ENCODE measurements at places on chromosomes 6 and 20.

GRCh38 chr6:41197234-41197633, 3.7 kb downstream of the TREML2 start:
- DNase-seq, result no peak

- DNase-seq, result no peak
These were observed 10.0 kb downstream of the TRAM2 start for GRCh38 chr6:52566853-52567279.

DNA sequence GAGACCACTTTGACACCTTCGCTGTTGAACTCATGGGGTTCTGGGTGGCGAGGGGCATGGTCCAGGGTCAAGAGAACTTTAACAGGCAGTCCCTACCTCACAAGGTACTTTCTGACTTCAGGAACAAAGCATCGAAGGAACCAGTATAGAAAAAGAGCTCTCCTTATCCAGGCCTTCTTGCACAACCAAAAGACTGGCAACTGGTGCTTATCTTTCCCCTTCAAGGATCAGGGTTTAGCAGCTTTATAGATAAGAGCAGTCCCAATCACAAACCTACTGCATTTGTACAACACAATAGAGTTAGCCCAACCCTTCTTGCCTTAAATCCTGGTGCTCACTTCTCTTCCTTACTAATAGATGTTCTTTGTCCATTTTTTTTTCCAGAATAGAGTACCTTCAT, 116.3 kb downstream of the SNX5 start:
- no peak for DNase-seq

DNA sequence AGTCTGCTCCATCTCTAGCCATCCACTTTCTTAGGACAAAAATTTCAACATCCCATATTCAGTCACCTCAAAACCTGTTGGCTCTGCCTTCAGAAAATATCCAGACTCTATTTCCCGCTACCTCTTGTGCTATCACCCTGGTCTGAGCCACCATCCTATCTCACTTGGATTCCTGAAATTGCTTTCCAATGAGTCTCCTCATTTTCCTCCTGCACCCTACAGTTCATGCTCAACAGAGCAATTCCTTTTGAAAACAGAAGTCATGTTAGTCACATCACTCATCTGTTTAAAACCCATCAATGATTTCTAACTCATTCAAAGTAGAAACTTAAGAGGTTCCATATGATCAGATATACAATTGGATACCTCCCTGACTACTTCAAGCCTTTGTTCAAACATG, 229.9 kb downstream of the ADGRG6 start:
- DNase-seq, result no peak

DNA sequence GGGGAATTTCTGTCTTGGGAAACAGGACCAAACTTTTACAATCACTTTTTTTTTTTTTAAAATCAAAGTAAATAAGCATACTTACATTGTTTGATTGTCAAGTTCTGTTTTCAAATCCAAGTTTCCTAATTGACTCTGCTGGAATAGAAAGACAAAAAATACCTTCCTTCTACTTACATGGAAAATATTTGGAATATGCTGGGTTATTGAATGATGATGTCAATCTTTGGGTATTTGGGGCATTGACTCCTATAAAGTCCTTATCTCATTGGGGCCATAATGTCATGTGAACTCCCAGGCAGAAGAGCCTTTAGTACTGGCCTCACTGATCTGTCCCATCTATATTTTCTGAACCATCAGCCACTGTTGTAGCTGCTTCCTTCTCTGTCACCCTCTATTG, 122.6 kb upstream of the NOX3 start:
- no peak for DNase-seq

DNA sequence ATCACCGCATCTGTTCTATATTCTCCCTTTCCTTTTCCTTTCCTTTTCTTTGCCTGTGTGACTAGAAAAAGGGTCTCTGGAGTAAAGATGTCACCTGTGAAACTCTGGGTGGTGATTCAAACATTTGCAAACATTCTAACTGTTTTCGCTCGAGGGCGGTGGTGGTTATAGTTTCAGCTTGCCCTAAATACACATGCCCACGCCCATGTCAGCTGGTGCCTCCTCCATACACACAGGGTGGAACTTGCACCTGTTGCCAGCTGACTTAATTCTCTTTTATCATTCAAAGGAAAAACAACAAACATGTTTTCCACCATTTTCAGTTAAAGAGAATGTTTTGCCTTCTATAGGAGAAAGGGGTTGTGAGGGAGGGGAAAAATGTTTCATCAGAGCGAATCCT, 381.9 kb upstream of the ARID1B start:
- DNase-seq, result no peak

GRCh38 chr6:37210313-37210968, 40.5 kb downstream of the PIM1 start:
- DNase-seq, result peak; percentile 64

Measured in NCI-H2029 (cell line).